ENCODE measurements at places on chromosomes 16 and 17.
A peak's percentile ranks its signal among the peaks of the same experiment; 100 is the strongest.

DNA sequence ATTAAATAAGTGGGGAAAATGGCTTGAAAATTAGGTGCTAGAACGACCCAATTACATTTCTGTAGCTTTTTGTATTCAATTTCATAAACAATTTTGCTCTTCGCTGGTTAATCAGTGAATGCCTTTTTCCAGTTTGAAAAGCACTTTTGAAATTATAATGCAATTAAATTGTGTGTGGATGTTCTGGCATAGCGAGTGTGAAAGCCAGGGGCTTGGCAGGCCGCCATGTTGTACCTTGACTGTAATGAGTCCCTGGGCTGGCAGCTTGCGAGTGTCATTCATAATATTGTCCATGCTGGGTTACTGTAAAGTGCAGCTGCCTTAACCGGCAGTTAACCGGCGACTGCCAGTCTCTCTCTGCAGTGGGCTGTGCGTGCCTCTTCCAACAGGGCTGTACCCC is 177.8 kb downstream of the CCDC182 start:
- no peak for DNase-seq

DNA sequence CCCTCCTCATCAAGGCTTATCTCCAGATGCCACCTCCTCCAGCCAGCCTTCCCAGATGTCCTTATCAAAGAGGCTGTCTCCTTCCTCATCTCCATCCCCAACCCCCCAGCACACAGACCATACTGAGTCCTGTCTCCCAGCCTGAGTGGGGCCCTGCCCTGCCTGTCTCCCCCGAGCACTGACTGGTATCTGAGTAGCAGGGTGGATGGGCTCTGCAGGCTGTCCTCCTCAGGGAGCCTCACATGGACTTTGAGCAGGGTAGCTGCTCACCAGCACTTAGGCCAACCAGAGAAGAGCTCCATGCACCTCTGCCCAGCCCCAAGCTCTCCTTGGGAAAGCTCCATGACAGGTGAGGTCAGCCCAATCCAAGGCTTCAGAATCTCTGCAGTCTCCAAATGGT is 20.0 kb upstream of the ITGA3 start:
- DNase-seq: no peak

GRCh38 chr16:75928295-75928694 is 202.0 kb upstream of the CPHXL start:
- no peak for DNase-seq

DNA sequence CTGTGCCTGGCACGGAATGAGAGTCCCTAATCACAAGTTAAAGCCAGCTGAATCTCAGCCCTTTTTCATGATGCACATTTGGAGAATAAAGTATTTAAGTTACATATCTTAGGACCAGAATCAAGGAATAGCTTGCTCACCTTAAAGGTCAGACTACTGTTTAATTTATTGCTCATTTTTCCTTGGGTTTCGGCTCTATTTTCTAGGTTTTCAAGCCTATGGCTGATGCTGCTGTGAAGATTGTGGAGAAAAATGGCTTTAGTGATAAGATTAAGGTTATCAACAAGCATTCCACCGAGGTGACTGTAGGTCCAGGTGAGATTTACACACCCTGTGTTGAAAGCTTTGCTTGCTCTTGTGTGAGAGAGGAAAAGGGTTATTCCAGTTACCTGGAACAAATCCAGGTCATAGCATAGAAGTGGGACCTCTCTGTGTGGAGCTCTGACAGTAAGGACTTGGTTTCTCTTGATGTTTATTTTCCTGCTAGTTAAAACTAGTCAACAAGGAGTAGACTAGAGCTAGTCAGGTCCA is 18.1 kb downstream of the PRMT7 start:
- DNase-seq: no peak

DNA sequence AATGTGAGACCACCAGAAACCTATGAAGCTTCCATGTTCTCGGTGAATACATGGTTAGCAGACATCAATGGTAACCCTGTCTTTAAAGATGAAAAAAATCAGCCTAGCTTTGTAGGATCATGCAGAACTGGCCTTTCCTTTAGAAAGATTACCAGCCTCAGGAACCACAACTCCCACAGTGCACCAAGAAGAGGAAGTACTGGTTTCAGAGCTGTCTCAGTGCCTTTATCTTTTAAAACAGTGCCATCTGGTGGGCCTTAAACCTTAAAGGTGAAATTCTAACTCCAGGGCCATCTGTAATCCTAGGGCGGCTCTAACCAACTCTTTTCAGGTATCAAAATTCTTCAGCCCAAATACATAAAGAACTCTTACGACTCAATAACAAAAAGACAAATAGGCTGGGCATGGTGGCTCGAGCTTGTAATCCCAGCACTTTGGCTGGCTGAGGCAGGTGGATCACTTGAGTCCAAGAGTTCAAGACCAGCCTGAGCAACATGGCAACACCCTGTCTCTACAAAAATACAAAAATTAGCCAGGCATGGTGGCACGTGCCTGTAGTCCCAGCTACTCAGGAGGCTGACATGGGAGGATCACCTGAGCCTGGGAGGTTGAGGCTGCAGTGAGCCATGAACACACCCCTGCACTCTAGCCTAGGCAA is 5.4 kb downstream of the ATPAF2 start:
- peak; percentile 57 for DNase-seq

DNA sequence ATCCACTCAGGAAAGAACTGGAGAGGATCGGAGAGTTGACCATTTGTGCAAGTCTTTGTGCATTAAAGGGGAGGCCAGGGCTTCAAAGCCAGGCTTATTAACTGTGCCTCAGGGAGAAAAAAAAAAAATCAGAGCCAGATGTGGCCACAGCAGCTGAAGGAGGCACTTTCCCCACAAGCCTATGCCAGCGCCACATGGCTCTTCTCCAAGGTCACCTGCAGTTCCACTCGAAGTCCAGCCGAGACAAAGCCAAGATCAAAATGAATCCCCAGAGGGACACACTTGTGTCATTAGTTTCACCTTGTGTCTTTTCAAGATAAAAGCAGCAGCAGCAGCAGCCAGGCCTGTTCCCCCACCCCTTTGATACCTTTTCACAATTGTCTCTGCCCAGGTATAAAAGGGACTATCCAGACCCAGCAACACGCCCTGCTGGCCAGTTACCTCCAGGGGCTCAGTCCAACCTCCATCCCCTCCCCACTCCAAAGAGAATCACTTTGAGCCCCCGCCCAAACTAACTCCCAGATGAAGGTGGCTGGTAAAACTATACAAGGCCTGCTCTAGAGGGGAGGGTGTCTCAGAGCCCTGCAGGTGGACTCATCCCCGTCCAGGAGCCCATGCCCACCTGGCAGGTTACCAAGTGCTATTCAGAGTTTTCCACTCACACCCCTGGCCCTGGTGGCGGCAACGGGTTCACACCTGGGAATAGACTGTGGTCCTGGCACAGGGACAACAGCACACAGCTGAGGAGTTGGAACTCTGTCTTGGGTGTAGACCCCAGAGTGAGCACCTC is 29.2 kb downstream of the AXIN2 start:
- no peak for DNase-seq

- no peak for DNase-seq
These were observed 18.6 kb downstream of the HSBP1 start for GRCh38 chr16:83826146-83826913.

- DNase-seq: no peak
These were observed 238.7 kb upstream of the ELAC2 start for GRCh38 chr17:13256545-13256944.

DNA sequence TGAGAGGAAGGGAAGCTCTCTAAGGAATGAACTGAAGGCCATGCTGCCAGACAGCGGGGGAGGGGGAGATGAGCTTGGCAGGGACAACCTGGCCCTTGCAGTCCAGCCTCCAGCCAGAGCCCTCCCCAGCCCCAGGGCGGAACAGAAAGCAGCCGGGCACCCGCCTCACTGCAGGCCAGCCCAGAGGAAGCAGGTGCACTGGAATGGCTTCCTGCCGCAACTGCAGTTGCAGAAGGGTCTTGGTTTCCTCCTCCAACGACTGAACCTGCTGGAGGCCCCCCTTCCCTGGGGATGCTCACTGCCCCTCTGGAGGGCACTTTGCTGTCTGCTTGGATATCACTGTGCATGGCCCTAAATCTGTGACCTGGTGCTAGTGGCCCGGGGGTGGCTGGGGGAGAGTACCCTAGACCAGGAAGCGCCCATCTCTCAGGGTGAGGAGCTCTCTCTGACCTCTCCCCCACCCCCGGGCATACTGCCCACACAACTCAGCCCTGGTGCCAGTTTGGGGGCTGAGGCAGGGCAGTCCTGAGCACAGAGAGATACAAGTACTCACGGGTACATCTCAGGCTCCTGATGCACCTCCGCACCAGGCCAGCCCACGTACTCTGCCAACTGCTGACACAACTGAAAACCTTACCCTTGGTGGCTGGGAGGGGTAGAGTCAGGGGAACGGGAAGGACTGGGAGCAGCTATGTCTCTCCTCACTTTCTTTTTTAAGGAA is 41.1 kb downstream of the MYO18A start:
- no peak for DNase-seq

- DNase-seq: no peak
These were observed 170.3 kb downstream of the CHD9 start for GRCh38 chr16:53224951-53225533.

GRCh38 chr17:39926588-39927100 is 757 bp downstream of the ORMDL3 start:
- DNase-seq: no peak

GRCh38 chr17:55157165-55157564 is 107.6 kb upstream of the HLF start:
- no peak for DNase-seq

DNA sequence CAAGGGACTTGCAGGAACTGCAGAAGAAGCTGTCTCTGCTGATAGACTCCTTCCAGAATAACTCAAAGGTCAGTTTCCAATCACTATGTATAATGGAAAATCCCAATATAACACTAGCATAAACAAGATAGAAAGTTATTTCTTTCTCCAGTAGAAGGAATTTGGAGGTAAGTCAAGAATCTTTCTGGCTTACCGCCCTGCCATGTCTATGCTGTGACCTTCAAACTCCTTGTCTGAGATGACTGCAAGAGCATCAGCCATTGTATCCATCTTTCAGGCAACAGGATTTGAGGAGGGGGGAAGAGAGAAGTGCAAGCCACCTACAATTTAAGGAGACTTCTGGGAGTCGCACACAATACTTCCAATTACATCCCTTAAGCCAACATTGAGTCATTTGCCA is 2.7 kb downstream of the LDAF1 start:
- no peak for DNase-seq

DNA sequence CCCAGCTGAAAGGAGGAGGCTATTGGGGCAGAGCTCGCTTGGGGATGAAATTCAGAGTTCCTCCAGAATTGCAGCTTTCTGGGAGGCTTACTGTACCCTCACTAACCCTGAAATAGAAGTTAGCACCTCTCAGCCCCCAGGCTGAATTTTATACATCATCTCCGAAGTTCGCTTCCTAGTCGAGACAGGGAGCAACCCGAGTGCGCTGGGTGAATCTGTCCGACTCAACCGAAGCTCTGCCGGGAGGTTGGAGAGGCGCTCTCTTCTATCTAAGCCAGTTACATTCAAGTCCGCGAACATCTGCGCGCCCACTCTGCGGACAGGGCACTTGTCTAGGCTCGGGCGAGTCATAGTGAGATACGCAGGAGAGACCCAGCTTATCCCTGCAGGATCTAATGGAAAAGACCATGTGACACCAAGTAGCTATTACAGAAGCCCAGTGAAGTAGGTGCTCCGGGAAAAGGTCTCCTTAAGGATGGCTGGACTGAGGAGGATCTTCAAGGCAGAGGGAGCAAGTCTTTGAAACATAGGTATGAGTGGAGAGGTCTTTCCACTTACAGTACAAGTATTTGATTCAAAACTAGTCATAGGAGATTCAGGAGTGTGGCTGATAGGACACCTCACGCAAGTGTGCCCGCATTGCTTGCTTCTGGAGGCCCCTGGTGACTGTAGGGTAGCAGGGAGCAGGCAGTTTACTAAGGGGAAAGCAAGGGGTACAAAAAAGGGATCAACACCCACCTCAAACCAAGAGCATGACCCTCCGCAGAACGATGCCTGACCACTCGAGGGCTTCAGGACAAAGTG is 646 bp upstream of the HES7 start:
- DNase-seq: no peak

DNA sequence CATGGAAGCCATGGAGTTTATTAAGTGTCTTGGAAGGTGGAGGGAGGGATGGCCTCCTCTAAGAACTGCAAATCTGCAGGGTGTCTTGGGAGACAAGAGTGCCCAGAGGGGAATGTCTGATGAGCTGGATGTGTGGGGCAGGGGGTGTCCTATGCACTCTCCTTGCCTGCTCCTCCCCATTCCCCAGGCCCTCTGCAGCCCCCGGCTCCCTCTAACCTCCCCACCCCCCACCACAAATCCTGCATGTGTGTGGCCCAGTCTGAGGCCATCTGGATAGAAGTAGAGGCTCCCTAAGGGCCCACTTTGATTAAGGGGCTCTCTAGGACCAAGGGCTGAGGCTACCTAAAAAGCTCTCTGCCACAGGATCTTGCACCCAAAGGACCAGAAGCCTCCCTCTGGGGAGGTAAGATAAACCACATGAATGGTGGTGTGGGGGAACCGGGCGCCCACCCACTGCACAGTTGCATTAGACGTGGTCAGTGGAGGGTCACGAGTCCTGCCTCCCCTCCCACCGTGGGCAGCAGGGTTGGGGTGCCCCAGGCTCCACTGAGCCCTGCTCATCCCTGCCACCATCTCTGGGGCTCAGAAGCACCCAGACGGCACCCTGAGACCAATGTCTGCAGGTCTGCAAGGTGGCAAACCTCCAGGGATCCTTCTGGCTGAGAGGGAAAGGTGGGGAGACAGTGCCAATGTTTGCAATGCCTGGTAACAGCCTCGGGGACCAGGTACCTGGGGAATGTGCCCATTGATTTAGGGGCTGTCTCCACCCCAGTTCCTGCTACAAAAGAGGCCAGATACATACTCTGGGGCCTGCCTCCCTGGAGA is 618 bp downstream of the AANAT start:
- no peak for DNase-seq

- no peak for DNase-seq
These were observed 23.6 kb downstream of the ZNF469 start for GRCh38 chr16:88406096-88407041.

DNA sequence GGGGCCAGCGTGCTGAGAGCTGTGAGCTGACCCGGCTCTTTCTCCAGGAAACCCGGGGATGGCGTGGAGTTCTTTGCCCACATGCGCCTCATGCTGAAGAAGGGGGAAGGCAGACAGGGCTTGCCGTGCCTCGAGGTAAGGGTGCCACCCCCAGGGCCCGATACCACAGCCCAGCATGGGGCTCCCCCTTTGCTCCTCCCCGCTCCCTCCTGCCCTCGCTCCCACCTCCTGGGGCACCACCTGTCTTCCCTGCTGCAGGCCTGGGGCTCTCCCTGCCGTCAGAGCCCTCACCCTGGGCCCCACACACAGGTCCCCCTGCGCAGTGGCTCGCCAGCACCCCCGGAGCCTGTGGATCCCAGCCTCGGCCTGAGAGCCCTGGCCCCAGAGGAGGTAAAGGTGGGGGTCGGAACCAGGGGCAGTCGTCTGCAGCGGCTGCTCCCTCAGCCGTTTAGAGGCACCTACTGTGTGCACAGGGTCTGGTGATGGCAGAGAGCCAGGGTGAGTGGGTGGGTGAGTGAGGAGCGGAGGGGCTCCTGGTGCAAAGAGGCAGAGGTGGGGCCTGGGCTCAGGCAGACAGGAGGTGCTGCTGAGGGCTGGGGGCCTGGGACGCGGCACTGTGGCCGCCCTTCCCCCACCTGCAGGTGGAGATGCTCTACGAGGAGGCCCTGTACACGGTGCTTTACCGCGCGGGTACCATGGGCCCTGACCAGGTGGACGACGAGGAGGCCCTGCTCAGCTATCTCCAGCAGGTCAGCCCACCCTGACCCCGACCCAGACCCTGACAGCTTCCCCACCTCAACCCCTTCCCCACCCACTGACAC is 5.6 kb downstream of the BAIAP3 start:
- DNase-seq: no peak
